ENCODE measurements at places on chromosomes 1 and 21. TPM values are rescaled to one million over a fixed set of nuclear protein-coding genes. Genes with fewer than 3 reads are reported as not detected.

CAPN9 gene
- not detected for total RNA-seq

DNA sequence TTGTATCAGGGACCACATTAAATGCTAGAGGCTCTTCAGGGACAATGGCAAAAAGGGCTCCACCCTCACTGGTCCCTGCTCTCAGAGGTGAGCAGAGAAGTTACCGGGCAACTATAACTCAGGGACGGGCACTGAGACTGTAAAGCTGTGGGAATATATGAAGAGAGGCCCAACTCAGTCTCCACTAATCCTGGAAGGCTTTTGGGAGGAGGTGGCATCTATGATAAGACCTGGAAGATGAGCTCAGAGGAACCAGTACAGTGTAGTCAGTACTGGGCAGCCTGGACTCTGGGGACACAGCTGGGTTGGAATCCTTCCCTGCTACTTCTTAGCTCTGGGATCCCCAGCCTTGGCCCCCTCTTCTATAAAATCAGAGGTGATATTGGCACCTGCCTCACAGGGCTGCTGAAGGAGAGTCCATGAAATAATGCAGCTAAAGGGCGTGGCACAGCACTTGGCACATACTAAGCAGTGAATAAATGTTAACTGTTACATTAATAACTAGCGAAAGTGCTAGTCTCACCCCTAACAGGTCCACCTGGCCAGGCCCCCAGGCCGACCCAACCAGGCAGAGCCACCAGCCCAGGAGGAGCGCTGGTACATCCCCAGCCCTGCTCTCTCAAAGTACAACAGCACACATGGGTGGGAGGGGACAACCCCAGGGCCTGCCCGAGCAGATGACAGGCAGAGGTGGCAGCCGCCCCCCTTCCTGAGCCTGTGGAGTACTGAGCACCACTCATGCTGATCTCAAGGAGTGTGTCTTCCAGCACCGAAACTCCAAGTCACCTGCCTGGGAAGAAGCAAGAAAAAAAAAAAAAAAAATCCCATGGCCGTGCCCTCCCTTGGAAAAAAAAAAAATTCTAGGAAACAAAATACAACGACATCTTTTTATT lies 62.7 kb downstream of the CASZ1 start:
- H3K4me3 ChIP-seq, result no peak overlapping the region
- H3K4me1 ChIP-seq, result peaks cover 29% of the 10 kb centered on the region
- H3K36me3 ChIP-seq, result no peaks in the 10 kb centered on the region
- DNase-seq, result peak; percentile 73
- H3K27ac ChIP-seq, result no peak overlapping the region
- peaks cover 7% of the 10 kb centered on the region for H3K27me3 ChIP-seq

- no peak for DNase-seq
- no peaks in the 10 kb centered on the region for H3K27me3 ChIP-seq
- H3K4me3 ChIP-seq, result no peak overlapping the region
- no peaks in the 10 kb centered on the region for H3K4me1 ChIP-seq
- no peak overlapping the region for H3K27ac ChIP-seq
These were observed 421.5 kb downstream of the RWDD3 start for GRCh38 chr1:95655321-95656020.

DNA sequence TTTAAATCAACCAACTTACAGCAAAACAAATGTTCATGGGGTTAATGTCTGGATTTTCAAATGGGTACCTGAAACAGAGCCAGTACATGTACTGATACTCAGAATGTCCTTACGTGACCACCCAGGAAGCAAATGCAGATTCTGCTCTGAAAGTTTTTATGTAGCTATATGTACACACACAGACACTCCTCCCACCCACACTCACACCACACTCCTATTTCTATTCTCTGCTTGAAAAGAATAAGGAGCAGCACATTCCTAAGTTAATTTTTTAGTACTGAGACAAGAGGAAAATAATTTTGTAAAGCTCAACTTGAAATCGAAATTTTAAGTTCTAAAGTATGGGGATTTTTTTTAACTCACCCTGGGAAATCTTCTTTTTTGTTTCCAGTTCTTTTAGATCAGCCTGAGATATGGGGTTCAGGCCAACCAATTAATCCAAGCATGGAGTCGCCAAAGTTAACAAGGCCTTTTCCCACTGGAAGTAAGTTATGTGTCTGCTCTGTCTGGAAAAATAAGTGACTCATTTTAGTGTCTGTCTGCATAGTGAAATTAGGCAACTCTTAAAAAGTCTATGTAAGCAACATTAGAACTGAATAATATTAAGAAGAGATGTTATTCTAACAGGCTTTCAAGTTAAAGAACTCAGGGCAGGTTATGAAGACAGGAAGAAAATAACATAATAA lies 75.5 kb upstream of the DYNLT5 start:
- H3K27me3 ChIP-seq, result no peaks in the 10 kb centered on the region
- H3K4me1 ChIP-seq, result no peaks in the 10 kb centered on the region
- no peak overlapping the region for H3K27ac ChIP-seq
- H3K4me3 ChIP-seq, result no peak overlapping the region
- H3K36me3 ChIP-seq, result no peaks in the 10 kb centered on the region

DNA sequence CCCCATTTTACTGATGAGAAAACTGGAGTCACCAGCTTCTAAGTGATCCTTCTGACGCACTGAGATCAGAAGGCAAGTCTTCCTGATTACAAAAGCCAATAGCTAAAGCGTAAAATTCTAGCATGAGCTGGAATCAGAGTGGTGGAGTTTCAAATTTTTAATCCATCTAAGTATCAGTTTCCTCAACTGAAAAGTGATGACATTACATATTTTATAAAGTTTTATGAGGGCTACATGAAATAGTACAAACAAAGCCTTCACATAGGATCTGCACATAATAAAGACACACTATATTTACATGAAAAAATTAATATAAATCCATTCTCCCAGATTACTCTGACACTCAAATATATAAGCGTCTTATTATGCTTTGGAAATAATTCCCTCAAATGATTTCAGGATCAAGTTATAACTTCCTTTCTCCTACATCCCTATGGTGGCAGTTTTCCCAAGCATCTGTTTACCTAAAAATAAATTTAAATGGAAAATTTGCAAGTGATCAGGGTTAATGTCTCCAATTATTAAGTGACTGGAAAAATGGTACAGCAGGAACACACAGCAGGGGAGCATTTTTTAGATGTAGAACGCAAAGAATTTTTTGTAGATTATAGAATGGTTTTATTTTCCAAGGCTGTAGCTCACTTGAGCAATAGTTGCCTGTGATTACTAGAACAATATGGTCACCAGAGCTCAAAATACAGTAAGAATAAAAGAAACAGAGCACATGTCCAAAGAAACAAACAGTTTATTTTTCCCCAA lies 490.4 kb upstream of the C1orf87 start:
- no peaks in the 10 kb centered on the region for H3K36me3 ChIP-seq
- H3K4me3 ChIP-seq, result no peak overlapping the region
- DNase-seq, result no peak
- H3K27ac ChIP-seq, result no peak overlapping the region
- H3K4me1 ChIP-seq, result no peaks in the 10 kb centered on the region

HUNK gene
- not detected for total RNA-seq

DNA sequence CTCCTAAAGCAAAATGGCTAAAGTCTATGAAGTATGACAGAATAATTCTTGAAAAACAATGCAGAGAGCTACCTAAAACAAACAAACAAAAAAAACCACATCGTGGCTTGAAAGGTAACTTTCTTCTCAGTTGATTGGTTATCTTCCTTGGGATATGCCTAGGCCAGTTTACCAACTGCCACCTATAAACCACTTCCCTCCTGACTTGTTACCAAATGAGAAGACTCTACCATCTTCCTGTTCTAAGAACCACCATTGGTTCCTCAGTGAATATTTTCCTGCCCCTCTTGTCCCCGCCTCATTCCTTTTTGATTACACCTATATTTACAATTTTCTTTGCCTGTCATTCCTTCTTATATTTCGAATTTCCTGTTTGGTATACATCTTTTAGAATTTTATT lies 336.6 kb downstream of the SIPA1L2 start:
- no peak for DNase-seq
- no peaks in the 10 kb centered on the region for H3K4me1 ChIP-seq
- peaks cover 13% of the 10 kb centered on the region for H3K27me3 ChIP-seq
- no peaks in the 10 kb centered on the region for H3K36me3 ChIP-seq

CCDC190 gene
- total RNA-seq, result not detected

GRCh38 chr1:61570191-61570590 lies 154.8 kb downstream of the TM2D1 start:
- H3K27me3 ChIP-seq, result no peaks in the 10 kb centered on the region
- peaks cover 3% of the 10 kb centered on the region for H3K36me3 ChIP-seq
- DNase-seq, result no peak
- H3K4me3 ChIP-seq, result no peak overlapping the region
- H3K27ac ChIP-seq, result no peak overlapping the region

GRCh38 chr1:199290186-199290585 lies 651.3 kb downstream of the PTPRC start:
- H3K4me1 ChIP-seq, result peaks cover 8% of the 10 kb centered on the region
- no peak for DNase-seq
- no peak overlapping the region for H3K4me3 ChIP-seq
- H3K27me3 ChIP-seq, result peaks cover 8% of the 10 kb centered on the region
- H3K27ac ChIP-seq, result no peak overlapping the region

GRCh38 chr1:94807742-94808491 lies 12.2 kb upstream of the SLC44A3 start:
- H3K27me3 ChIP-seq, result peaks cover 16% of the 10 kb centered on the region
- no peak overlapping the region for H3K27ac ChIP-seq
- H3K36me3 ChIP-seq, result peaks cover 5% of the 10 kb centered on the region
- H3K4me1 ChIP-seq, result no peaks in the 10 kb centered on the region
- H3K4me3 ChIP-seq, result no peak overlapping the region

CAMK2N1 gene
- total RNA-seq, result 3.0 TPM

- H3K27me3 ChIP-seq, result no peaks in the 10 kb centered on the region
- DNase-seq, result no peak
- no peak overlapping the region for H3K4me3 ChIP-seq
- peaks cover 12% of the 10 kb centered on the region for H3K36me3 ChIP-seq
- peaks cover 8% of the 10 kb centered on the region for H3K4me1 ChIP-seq
- no peak overlapping the region for H3K27ac ChIP-seq
These were observed 72.4 kb upstream of the TIAM1 start for GRCh38 chr21:31416465-31416864.

IFFO2 gene
- total RNA-seq, result 69.2 TPM

S100A9 gene
- not detected for total RNA-seq

DNA sequence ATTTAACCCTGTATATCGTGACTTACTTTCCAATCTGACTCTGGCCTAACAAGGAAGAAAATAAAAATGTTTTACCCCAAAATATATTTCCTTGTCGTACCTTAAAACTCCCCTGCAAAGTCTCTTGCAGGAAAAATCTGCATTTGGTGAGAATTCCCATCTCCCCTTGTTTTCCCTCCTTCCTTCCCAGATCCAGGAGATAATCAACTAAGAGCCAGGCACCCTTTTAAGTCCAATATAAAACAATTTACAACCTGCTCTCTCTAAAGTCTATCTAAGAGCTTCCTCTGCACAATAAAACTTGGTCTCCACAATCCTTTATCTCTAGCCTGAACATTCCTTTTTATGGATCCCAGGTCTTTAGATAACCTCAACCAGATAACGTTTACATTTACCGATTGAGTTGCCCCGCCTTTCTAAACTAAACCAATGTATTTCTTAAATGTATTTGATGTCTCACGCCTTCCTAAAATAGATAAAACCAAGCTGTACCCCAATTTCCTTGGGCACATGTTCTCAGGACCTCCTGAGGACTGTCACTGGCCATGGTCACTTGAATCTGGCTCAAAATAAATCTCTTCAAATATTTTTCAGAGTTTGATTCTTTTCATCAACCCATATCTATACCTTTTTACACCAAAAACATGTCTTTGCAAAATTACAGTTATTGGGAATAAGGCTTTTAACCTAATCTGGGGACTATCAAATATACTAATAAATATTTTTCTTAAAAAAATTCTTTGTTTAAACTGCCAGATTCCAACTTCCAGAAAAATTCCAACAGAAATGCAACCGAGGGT lies 993 bp downstream of the DDX59 start:
- H3K27me3 ChIP-seq, result no peaks in the 10 kb centered on the region
- H3K4me3 ChIP-seq, result peak overlapping the region; percentile 84
- H3K36me3 ChIP-seq, result peaks cover 11% of the 10 kb centered on the region
- no peak for DNase-seq
- H3K4me1 ChIP-seq, result peaks cover 46% of the 10 kb centered on the region
- peak overlapping the region; percentile 91 for H3K27ac ChIP-seq

DNA sequence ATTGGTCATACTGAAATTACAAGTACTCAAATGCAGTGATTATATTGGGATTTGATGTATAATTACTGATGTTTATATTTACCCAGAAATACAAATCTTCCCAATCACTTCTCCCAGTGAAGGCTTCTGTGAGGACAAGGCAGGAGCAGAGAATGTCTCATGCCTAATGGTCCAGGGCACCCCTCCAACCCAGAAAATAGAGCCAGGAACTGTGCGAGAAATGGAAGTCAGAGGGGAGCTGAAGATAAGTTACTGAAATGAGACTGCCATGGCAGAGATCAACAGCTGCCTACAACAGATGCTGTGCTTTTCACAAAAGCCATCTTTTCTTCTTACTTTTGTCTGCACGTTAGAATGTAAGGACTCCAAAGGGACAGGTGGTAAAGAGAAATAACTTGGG lies 171.2 kb downstream of the TTLL7 start:
- peaks cover 2% of the 10 kb centered on the region for H3K36me3 ChIP-seq
- no peak overlapping the region for H3K27ac ChIP-seq
- no peak overlapping the region for H3K4me3 ChIP-seq
- H3K27me3 ChIP-seq, result no peaks in the 10 kb centered on the region
- no peaks in the 10 kb centered on the region for H3K4me1 ChIP-seq

SLC44A3 gene
- total RNA-seq, result not detected
